PC-3 (cell line): ENCODE measurements at places on chromosomes 1 and 21.

GRCh38 chr1:50139339-50140181 is 30.8 kb downstream of the ELAVL4 start:
- no peak for DNase-seq

GRCh38 chr1:182845379-182845778 is 6.2 kb downstream of the DHX9 start:
- no peak for DNase-seq

- DNase-seq: no peak
Observed at GRCh38 chr21:31176080-31176551, 137.8 kb upstream of the KRTAP19-8 start.

GRCh38 chr1:243294723-243295121 is 38.9 kb downstream of the SDCCAG8 start:
- DNase-seq: peak; percentile 55

DNA sequence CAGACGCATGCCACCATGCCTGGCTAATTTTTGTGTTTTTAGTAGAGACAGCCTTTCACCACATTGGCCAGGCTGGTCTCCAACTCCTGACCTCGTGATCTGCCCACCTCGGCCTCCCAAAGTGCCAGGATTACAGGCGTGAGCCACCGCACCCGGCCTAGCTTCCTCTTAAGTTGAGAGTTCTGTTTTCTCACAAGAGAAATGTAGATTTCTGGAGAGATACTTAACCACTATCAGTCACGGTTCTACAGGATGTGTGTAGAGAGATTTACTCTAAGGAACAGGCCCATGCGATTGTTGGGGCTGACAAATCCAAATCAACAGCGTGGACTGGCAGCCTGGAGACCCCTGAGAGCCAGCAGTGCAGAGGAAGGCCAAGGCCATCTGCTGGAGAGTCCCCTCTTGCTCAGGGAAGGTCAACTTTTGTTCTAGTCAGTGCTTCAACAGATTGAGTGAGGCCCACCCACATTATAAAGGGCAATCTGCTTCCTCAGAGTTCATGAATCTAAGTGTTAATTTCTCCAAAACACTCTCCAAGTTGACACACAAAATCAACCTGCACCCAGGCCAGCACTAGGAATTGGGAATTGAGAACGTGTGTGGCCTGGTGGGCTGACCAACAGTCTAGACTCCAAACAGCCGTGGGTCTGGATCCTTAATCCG is 38.7 kb downstream of the CHAF1B start:
- DNase-seq: no peak

DNA sequence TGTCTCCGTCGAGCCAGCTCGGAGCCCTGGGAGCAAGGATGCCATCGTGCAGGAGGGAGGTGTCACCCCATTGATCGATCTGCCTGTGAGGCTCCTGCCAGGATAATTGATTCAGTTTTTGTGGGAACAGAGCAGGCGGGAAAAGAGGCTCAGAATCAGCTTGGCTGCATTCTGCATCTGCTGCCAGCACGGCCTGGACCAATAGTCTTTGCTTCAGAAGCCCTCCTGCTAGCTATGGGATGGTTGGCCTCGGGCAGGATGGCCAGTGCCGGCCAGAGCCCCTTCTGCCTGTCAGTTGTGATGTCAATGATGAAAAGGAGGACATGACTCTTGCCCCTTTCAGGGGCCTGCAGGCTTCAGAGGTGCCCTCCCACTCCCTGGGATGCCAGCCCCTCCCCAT is 39.6 kb downstream of the PTPRF start:
- no peak for DNase-seq
